Brain (organoid and tissue), 16 donors: ENCODE measurements at places on chromosomes 6 and 20.

DNA sequence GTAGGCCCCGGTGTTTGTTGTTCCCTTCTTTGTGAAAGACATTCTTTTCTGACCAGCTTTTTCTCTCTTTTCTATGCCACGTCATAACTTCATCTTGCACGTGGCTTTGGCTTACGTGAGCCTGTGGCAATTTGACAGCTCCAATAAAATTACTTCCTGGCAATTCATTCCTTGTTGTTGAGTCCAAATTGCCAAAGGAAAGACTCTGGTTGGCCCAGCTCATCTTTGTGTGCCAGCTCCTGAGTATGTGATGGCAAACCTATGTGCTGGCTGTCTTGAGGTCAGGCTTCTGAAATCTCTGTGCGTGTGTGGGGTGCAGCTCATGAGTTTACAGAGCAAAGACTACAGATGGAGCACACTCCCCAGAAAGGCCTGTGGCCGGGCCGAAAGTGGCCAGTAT lies 272.5 kb upstream of the SGK1 start:
- no peak for DNase-seq

GRCh38 chr20:2210646-2211552 lies 84.9 kb upstream of the TGM3 start:
- DNase-seq, result no peak

GRCh38 chr6:53484476-53485280 lies 60.2 kb downstream of the GCLC start:
- peak; percentile 74 for DNase-seq

DNA sequence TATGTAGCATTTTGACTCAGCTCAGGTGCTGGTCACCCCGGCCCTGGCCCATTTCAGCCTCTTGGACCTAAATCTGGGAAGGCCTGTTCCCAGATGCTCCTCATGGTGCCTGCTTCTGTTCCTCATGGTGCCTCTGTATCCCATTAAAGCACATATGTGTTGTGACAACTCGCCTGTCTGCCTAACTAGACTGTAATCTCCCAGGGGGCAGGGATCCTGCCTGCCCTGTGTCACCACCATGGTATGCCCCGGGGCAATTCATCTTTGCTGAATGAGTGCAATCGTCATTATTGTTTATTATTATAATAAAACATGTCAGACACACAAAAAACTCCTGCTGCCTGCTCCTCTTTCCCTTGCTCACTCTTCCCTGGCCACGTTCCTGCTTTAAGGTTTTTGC lies 62.0 kb downstream of the ZFP64 start:
- DNase-seq, result no peak
